ENCODE measurements at places on chromosomes 2 and 18. TPM values are rescaled to one million over a fixed set of nuclear protein-coding genes. Genes with fewer than 3 reads are reported as not detected.

GRCh38 chr18:61322265-61322873, 10.9 kb upstream of the CDH20 start:
- DNase-seq = no peak

DNA sequence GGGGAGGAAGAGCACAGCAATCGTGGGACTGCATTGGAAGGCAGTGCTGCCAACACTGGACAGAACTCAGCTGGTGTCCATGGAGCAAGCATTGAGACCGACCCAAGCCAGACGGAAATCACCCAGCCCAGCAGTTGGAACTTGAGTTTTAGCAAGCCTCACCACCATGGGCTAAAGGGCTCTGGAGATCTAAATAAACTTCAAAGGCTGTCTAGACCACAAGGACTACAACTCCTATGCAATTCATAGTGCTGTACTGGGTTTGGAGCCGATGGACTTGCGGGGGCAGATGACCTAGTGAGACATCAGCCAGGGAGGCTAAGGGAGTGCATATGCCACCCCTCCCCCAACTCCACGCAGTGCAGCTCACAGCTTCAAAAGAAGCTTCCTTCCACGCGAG, 243.6 kb upstream of the SLC39A10 start:
- no peak for DNase-seq

GRCh38 chr2:119574864-119575263, 30.6 kb downstream of the CFAP221 start:
- no peak for DNase-seq

DNA sequence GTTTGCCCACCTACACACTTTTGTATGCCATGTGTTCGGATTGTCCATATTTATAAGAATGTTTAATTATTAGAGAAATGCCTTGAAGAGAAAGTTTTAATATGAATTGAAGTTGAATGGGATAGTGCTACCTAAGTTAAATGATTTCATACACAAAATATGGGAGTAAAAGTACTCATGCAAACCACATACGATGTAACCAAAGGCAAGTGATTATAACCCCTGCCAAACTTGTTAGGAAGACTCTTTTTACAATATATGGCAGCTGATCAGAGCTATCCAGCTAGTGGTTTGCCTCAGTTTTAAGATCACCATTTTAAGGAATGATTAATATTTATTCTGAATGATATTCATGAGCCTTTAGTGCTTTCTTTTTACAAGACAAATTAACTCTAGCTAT, 106.7 kb downstream of the MYO1B start:
- no peak for DNase-seq

DNA sequence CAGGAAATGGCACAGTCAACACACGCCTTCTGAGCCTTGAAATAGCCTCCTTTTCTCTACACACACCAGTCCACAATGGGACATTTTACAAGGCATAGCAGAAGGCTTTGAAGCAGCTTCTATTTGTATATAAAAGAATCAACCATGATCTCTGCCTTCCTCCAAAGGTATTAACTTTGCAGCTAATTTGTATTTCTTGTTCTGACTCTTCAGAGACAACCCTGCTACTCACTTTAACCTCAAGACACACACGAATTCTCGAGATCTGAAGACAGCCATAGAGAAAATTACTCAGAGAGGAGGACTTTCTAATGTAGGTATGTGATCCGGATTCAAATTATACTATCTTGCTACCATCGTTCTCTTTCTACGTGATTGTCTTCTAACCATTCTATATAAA, 104.6 kb downstream of the VIT start:
- DNase-seq = no peak

DNA sequence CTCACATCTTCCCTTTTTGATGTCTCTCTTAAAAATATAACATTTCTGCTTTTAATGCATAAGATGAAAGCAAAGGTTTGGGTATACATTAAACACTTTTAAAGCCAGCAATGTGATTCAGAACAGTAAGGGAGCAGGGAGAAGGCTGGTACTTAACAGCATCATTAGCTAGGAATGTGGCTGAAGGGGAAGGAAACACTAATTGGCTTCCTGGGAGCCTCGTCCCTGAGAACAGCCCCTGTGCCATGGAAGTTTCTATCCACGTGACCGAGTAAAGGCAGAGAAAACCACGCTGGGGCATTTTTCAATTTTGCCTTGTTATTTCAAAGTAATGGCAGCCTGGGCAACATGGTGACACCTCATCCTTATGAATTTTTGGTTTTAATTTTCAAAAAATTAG, 109.2 kb upstream of the GPC1 start:
- DNase-seq = no peak

The MC4R gene
- polyA plus RNA-seq = 0.08 TPM

The OLA1 gene
- 51.1 TPM for polyA plus RNA-seq

Data from urinary bladder (tissue), 4 donors.